Pancreas (tissue), 10 donors: ENCODE measurements at places on chromosomes 11 and 22.

- H3K36me3 ChIP-seq = no peaks in the 10 kb centered on the region
- H3K27ac ChIP-seq = peak overlapping the region; percentile 94
- peak overlapping the region; percentile 32 for H3K4me3 ChIP-seq
- no peak for DNase-seq
These were observed 662 bp upstream of the TRIM3 start for GRCh38 chr11:6474413-6474792.

DNA sequence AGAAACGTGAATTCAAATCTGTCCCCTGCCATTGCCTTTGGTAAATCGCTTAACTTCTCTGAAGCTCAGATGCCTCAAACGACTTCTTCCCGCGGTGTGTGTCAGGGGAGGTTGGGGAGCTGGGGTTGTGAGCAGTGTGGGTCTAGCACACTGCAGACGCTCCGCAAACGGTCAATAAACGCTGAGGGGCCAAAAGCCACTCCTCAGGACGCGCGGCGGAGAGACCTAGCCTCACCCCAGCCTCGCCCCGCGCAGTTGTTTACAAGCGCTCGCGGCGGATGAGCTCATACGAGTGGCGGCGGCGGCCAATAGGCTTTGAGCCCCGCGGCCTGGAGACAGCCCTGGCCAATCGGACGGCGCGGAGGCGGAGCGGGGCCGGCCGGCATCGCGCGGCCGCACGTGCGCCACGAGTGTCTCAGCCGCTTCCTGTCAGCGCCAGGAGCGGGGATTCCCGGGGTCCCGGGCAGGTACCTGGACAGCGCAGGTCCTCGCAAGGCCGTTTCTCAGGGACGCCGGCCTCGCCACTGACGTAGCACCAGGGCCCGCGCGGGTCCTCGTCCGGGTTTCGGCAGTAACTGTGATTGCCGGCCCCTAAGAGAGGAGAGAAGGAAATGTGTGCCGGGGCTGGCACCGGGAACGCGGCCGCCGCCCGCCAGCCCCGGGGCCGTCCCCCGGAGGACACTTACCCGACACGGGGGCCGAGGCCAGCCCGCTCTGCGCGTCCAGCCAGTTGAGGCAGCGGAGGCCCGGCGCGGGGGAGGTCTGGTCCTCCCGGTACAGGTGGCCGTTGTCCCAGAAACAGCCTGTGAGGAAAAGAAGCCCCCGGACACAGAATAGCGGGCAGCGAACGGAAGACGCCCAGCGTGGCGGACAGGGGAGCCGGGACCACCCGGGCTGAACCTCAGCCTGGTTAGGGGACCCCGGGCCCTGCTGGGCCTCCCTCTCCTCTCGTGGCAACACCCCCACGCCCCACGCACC is 1.5 kb downstream of the PIK3IP1 start:
- peak overlapping the region; percentile 55 for H3K4me3 ChIP-seq
- H3K4me1 ChIP-seq = no peaks in the 10 kb centered on the region
- peak; percentile 94 for DNase-seq

- no peak overlapping the region for H3K4me3 ChIP-seq
- no peaks in the 10 kb centered on the region for H3K36me3 ChIP-seq
- no peaks in the 10 kb centered on the region for H3K4me1 ChIP-seq
- no peak for DNase-seq
These were observed 106.7 kb upstream of the OR9G4 start for GRCh38 chr11:56855217-56855616.

DNA sequence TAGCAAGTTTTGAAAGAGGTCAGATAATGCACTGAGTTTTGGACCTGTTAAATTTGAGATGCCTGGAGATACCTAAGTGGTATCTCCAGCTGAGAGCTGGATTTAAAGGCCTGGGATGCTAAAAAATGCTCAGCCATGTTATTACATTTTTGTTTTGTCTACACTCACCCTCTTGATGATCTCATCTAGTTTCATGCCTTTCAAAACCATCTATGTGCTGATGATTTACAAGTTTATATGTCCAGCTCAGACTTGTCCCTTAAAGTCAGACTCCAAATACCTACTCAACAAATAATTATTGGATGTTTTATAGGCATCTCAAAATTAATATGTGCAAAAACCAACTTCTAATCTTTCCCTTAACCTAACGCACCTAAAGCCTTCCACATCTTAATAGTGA is 103.6 kb upstream of the OR9G4 start:
- H3K27ac ChIP-seq = no peak overlapping the region
- H3K4me1 ChIP-seq = no peaks in the 10 kb centered on the region
- H3K4me3 ChIP-seq = no peak overlapping the region
- no peaks in the 10 kb centered on the region for H3K27me3 ChIP-seq

- peaks cover 3% of the 10 kb centered on the region for H3K36me3 ChIP-seq
- H3K4me3 ChIP-seq = no peak overlapping the region
- no peaks in the 10 kb centered on the region for H3K4me1 ChIP-seq
- no peaks in the 10 kb centered on the region for H3K27me3 ChIP-seq
- DNase-seq = no peak
- no peak overlapping the region for H3K27ac ChIP-seq
These were observed 22.2 kb downstream of the NUP50 start for GRCh38 chr22:45185718-45186514.
